ENCODE measurements at places on chromosomes 5 and 9.

DNA sequence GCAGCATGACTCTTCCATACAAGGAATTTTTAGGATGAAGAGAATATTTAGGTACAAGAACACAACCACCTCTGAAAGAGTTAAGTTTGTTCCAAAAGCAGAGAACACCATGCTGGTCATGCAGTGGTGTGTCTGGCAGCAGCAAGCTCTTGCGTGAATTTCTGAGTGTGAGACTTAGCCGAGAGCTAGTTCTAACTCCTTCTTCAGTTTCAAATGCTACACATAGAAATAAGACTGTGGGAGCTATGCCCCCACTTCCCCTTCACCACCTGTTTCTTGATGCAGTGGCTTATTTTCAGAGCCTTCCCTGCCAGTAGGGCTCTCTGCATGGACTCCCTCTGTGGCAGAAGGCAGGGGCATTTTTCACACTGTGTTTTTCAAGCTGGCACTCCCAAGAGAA lies 122.9 kb upstream of the ZNF366 start:
- DNase-seq = no peak

- no peak for DNase-seq
Observed at GRCh38 chr5:172648013-172648381, 6.9 kb downstream of the NEURL1B start.

DNA sequence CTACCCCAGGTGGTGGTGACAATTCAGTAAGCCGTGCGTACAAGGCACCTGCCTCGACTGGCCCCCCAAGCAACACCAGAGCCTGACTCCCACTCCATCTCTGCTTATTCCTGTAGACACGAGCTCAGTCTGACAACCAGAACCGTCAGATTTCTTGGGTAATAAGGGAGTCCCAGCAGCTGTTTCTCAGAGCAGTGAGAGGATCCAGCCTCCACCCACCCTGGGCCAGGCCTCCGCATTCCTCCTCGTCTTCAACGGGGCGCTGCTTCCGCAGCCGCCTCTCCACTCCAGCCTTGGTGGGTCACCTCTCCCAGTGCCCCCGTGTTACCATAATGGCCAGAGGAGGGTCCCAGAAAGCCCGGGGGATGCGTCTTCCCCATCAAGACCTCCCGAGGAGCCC lies 27.7 kb upstream of the GFPT2 start:
- DNase-seq = no peak

GRCh38 chr9:121567500-121568342 lies 68.1 kb upstream of the GGTA1 start:
- no peak for DNase-seq

DNA sequence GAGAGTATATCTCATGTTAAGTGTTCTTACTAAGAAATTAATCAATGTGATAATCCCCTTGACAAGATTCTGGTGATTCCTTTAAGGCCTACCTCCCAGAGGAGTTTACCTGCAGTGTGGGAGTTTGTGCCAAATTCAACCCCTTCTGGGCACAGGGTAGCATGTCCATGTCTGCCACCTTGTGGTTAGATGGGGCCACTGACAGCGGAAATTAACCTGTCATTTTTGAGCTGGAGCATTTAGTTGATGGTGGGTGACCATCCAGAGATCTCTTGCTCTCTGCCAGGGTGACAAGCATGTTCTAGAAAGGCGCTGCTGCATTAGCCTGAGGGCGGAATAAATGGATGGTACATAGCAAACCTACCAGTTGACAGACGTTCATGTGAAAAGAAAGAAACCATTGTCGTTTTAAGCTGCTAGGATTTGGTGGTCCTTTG lies 132.2 kb downstream of the FBXO4 start:
- DNase-seq = peak; percentile 46

DNA sequence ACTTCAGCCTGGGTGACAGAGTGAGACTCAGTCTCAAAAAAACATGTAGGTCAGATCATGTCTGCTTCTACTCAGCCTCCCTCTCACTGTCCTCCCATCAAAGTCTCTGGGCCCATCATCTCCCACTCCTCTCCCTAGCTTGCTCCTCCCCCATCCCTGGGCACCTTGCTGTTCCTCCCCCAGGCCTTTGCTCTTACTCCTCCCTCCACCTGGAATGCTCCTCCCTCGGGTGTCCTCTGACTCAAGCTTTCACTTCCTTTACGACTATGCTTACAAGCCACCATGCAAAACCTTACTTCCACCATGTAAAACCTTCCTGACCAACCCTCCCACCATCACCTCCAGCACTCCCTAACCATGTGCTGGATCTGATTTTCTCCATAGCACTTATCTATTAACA lies 51.5 kb downstream of the MTMR12 start:
- no peak for DNase-seq

GRCh38 chr9:119963798-119964372 lies 594.6 kb upstream of the BRINP1 start:
- DNase-seq = no peak

GRCh38 chr5:180197016-180197702 lies 11.9 kb downstream of the RASGEF1C start:
- DNase-seq = no peak
